ENCODE measurements at places on chromosomes 6 and 20.
A peak's percentile ranks its signal among the peaks of the same experiment; 100 is the strongest.

GRCh38 chr6:6980999-6981597, 126.7 kb upstream of the RREB1 start:
- no peak for DNase-seq

- DNase-seq = no peak
These were observed 27.8 kb downstream of the CCN2 start for GRCh38 chr6:131923356-131923755.

DNA sequence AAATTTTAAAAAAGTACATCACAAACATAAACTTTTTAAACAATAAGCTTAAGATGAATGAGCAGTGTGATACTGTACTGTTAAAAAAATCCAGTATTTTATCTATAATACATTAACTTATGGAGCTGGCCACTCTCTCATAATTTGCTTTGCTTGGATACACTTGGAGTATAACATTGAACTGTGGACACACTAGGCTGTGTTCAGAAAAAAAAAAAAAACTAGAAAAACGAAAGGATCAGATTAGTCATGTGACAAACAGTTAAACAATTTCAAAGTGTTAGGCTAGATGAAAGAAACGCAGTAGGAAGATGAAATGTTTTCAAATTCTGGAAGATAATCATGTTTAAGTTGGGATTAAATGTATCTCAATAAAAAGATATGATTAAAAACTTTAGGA, 220.0 kb downstream of the GRIK2 start:
- DNase-seq = no peak

- DNase-seq = peak; percentile 36
These were observed 149.5 kb upstream of the NEDD9 start for GRCh38 chr6:11381801-11382513.

- no peak for DNase-seq
These were observed 40.3 kb upstream of the IRF4 start for GRCh38 chr6:351011-351866.

DNA sequence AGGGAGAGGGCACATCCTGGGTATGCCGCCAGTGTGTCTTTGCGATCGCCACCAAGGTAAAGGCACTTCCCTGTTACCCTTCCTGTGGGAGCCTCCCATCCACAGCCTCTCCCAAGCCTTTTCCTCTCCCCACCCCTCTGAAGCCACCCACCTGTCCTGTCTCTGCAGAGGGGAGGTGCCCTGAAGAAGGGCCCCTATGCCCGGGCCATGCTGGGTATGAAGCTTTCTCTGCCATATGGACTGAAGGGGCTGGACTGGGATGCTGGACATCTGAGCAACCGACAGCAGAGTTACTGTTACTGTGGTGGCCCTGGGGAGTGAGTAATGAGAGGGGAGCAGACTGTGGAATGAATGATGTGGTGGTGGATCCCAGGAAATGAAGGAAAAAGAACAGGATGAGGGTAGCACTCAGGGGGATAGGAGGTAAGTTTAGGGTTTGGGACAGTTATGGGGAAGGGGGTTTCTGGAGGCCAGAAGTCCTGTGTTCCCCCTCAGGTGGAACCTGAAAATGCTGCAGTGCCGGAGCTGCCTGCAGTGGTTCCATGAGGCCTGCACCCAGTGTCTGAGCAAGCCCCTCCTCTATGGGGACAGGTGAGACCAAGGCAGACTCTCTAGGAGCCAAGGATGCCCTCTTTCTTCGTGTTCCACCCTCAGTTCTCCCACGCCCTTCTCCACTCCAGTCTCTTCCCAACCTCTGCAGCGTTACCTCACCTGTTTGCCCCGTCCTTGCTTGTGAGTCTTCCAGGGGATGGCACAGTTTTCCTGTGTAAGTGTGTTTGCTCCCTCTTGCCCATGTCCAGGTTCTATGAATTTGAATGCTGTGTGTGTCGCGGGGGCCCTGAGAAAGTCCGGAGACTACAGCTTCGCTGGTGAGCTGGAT, 2.7 kb downstream of the PHF1 start:
- DNase-seq = no peak

- DNase-seq = no peak
These were observed 62.4 kb downstream of the AIG1 start for GRCh38 chr6:143123081-143123480.

GRCh38 chr20:22692119-22692475, 107.7 kb upstream of the FOXA2 start:
- DNase-seq = no peak

DNA sequence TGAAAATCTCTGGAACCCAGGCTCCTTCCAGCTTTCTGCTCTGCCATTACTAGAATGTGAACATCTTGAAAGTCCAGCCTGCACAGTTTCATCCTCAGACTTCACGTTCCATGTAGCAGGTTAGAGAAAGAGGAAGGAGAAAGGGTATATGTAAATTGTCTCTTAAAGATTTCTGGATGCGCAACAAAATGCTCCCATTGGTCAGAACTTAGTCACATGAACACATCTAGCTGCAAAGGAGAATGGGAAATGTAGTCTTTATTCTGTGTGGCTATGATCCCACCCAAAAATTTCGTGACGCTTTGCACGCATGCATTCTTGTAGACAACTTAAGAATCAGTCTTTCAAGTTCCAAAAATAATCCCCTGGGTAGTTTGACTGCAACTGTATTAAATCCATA, 46.4 kb upstream of the CHD6 start:
- no peak for DNase-seq

DNA sequence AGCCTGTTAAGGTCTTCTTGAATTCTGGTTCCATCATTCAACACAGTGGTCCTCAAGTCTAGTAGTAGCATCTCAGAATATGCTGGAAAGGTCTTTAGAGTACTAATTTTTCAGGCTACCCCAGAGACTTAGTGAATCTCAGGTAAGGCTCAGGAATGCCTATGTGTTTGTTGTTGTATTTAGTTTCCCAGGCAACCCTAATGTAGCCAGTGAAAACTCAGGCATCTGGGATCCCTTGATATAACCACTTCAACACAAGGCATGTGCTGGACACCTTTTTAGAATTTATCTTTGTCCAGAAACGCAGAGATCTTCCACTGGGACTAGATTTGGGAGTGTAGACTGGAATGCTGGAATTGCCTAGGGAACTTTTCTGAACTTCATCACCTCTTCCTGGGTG, 597.9 kb upstream of the FLRT3 start:
- no peak for DNase-seq

DNA sequence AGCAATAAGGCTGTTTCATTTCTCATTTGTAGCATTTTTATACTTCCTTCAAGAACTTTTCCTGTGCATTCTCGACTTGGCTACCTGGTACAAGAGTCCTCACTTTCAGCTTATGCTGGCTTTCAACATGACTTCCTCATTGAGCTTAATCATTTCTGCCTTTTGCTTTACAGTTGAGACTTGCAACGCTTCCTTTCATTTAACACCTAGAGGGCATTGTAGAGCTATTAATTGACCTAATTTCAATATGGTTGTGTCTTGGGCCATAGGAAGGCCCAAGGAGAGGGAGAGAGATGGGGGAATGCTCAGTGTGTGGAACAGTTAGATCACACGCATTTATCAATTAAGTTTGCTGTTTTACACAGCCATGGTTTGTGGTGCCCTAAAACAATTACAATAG, 37.2 kb downstream of the SLC22A2 start:
- no peak for DNase-seq

DNA sequence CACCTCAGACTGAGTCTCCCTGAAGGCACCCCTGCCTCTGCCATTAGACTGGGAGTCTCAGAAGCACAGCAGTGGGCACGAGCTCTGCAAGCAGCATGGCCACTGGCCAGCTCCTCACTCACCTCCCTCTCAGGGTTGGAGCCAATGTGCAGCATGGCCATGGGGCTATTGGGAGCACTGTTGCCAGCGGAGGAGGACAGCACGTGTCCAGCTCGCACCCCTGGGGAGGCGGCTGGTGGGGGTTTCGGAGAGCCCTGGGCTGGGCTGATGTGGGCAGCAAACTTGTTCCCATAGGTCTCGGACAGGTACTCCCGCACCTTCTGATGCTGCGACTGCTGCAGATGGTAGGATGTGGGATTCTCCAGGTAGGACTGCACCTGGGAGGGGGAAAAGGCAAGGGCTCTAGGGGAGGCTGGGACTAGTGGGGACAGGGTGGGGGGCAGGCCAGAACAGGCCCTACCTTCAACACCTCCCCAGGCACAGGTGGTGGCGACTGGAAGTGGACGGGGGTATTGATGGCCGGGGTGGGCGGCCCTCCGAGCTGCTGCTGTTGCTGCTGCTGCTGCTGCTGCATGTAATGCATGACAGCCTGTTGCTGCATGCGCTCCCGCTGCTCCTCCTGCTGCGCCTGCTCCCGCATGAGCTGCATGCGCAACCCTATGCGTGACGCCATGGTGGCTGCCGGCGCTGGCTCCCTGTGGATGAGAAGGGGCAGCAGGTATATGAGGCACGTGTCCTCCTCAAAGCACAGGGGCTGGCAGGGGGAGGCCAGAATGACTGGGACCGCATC, 44.7 kb downstream of the TFEB start:
- no peak for DNase-seq

DNA sequence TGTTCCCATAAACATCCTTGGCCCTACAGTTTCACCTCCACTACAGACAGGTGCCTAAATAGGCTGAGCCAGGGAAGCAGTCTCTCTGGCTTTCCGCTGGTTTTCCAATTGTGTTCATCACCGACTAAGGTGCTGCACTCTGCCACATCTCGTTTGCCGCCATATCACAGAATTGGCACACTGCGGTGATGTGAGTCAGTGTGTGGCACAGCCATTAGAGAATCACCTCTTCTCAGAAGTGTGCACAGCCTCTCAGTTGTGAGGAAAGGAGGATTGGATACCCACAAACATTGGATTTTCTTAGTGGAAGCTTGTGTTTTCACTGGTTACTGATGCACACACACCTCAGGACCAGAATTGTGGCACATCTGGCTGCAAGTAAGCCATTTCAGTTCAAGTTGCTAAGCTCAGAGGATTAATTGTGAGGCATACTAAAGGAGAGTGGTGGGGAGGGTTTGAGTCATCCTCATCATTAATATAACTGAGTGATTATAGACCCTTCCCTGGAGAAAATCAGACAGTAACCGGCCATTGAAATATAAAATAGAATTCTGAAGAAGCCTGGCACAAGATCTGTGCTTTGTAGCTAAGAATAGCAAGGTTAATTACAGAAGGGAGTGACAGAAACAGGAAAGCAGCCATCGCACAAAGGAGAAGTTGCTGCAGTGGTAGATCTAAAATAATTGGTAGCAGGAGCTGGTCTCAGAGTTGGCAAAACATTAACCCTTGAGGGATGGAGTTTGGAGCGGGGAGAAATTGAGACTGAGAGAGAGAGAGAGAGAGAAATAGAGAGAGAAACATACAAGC, 506.9 kb downstream of the LMBRD1 start:
- DNase-seq = no peak

DNA sequence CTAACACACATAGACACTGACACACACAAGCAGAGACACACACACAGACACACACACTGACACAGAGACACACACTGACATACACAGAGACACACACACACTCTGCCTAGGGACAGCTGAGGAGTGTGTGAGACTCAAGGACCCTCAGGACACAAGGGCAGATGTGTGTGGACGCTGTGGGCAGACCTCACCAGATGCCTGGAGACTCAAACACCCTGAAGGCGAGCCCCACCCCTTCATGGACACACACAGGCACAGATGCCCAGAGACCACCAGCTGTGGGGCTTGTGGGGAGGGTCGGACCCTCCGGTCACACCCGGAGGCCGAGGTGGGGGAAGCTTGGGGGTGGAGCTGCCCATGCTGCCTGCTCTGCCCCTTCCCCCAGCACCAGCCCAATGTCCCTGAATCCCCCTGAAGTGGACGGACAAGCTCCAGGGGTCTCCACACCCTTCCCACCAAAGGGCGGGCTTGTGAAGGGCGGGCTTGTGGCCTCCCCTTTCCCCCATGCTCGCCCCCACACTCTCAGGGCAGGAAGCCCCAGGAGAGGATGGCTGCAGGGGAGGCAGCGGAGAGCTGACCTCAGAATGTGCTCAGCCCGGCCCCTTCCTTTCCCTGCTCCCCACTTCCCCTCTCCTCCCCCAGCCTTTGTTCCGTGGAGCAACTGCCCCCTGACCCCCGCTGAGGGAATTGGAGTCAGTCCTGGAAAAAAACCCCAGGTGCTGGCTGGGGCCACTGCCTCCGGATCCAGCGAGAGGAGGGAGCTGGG, 13.9 kb upstream of the ABHD16B start:
- no peak for DNase-seq

GRCh38 chr6:46331461-46331860, 159.8 kb downstream of the RCAN2 start:
- DNase-seq = no peak

DNA sequence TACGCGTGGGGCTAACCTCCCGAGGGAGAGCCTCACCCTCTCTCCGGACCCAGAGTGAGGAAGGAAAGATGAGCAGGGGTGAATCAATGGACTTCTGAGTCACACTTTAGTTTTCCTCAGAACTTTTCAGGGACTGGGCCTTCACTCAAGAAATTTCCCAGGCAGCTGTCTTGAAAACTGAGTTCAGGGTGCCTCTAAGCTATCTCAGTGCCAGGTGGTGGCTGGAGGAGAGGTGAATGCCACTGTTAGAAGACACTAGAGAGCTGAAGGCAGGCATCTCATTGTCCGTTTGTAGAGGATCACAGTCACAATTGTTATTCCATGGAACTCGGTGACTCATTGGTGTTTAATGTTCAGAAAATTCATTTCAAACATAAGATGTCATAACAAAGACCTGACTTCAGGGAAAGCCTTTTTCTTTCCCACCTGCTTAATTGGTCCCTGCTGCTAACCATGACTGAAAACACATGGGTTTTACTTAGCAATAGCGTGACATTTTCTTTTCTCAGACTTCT, 5.3 kb upstream of the SERPINB6 start:
- no peak for DNase-seq

- DNase-seq = no peak
These were observed 22.2 kb upstream of the ATXN1 start for GRCh38 chr6:16783509-16783908.

DNA sequence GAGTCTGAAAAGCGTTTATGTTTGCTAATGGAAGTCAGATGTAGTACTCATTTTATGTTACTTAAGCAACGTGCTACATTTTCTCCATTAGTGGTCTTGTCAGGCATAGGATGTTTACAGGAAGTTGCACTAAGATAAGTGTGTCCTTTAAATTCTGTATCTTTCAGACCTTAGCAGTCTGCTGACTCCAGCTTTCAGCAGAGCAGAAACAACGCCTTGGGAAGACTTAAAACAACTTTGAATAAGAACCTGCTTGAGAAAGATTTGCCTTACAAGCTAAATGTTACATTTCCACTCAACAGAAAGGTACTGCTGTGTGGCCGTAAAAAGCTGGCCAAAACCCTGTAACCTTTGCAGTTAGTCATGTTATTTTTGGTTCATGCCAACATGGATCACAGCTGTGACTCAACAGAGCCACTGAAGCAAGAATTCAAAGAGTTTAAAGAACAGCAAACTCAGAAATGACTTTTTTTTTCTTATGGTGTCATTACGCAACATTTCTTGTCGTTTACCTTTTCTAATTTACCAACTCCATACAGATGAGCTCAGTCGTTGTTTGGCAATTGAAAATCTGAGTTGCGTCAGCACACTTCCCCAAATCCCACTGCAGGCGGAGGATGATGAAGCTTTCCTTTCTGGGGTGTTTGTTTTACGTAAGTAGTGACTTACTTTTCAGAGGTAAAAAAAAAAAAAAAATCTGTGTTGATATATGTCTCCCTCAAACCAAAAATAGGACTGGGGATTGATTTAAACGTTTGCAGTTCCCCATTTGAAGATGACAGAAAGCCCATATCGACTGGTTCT, 27.9 kb upstream of the BMP6 start:
- DNase-seq = peak; percentile 45

GRCh38 chr6:136069119-136069518, 181.0 kb downstream of the MTFR2 start:
- no peak for DNase-seq

GRCh38 chr6:44096612-44097011, 30.6 kb downstream of the MRPL14 start:
- DNase-seq = peak; percentile 13

GRCh38 chr6:126531286-126531685, 191.4 kb downstream of the CENPW start:
- DNase-seq = no peak
